ENCODE measurements at places on chromosomes 12 and 14.

DNA sequence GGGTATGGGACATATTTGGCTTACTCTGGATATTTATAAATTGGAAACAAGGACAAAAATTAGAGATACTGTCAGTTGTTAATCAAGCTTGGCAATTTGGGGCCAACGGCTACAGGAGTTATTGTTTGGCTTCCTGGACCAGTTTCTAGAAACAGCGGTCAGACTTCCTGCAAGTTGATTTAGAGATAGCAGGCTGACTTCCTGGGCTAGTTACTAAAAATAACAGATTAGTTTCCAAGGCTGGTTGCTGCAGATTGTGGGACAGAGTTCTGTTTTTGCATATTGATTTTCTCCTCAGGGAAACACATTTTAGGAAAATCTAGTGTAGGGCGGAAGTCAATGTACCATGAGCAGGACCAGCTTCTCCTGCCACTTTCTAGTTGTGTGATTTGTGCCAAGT, 144.0 kb upstream of the TMPO start:
- DNase-seq = no peak

GRCh38 chr14:51490205-51490604, 161.5 kb upstream of the FRMD6 start:
- no peak for DNase-seq

DNA sequence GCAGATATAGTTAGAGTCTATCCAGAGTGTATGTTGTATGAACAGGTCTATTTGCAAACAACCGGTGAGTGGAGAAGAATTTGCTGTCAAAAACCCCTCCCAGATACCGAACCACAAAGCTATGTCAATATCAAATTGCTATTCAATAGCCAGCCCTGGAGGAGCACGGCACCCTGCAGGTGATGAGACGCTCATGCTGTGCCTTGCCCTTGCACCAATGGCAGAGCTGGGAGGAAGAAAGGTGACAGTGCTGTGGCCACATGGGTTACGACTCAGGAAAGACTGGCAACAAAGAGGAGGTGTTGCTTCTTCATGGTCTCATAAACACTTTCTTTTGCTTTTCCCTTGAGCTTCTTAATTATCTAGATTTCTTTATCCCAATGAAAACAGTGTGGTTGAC, 55.7 kb downstream of the PAX9 start:
- DNase-seq = no peak

GRCh38 chr14:54776361-54777001, 126.1 kb downstream of the GCH1 start:
- DNase-seq = peak; percentile 53
